Activated CD4-positive, alpha-beta T cell treated with anti-CD3 and anti-CD28 coated beads, Interleukin-2, amount 10 ng/mL, durations not matched to agents 7 days and 5 days (primary cell): ENCODE measurements at places on chromosomes 6 and 20. TPM values are rescaled to one million over a fixed set of nuclear protein-coding genes. Genes with fewer than 3 reads are reported as not detected.

DNA sequence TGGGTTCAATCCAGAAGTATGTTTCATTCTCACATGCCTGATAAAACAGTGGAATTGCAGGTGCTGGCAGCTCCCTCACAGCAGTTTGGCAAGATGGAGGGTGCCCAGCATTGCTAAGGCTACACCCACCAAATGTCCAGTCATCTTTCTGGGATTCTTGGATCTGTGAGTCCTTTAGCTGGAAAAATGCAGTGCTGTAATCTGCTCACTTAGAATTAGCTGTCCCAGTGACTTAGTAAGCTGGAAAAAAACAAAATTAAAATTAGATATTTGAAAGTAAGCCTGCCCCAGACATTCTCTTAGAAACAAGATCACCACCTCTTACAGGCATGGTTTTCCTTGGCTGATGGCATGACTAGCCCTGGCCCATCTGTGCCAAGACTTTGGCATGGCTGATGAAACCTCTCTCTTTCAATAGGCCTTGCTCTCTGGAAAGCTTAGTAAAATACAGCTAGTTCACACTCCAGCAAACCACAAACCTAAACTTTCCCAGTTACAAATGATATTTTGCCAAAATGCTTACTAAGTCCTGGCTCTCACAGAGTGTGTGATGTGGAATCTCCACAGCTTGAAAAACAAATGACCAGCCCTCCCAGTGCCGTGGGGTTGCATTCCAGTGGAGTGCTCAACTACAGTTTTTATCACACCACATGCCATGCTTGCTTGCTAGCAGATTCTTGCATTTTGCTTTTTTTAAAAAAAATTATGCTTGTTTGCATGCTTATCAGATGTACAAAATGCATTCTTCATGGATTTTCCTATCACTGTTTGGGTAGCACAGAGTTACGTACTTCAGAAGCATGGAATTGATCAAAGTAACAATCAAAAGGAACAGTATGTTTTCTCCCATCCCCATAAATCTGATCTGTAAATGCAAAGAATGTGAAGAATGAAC is 261.5 kb downstream of the EYA4 start:
- H3K27me3 ChIP-seq = peaks cover 2% of the 10 kb centered on the region
- H3K27ac ChIP-seq = no peak overlapping the region
- H3K4me3 ChIP-seq = no peak overlapping the region
- no peaks in the 10 kb centered on the region for H3K36me3 ChIP-seq
- no peaks in the 10 kb centered on the region for H3K4me1 ChIP-seq

DNA sequence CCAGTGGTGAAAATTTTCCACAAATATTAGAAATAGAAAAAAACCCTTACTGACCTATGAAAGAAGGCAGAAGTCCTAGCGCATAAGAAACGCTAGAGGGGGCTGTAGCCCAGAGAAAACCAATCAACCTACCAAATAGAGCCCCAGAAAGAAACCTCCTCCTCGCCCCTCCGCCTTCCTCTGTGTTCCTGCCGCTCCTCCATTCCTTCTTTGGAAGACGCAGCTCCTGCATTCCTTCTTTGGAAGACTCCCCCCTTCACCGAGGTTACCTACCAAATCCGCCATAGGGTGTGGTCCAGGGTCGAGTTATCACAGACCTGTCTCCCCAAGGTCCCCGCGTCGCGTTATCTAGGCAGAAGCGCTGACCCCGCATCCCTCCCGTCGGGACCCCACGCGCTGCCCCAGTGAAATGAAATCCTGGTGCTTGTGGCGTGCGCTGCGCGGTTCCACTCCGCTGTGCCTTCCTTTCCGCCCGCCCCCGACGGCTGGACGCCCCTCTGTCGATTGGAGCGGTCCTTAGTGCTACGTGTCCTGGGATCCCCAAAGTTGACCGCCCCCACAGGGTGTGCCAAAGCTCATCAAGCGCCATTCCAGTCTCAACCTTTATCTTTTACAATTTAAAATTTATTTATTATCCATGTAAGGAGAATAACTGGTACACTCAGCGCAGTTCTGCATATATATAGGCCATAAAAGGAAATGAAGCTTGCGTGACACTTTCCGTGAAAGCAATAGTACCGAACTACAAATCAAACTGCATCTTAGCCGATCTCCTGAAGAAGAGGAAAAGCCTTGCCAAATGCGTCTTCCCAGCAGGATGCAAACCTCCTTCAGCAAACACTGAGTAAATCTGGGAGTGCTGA is 13.0 kb downstream of the RPP21 start:
- peak overlapping the region; percentile 73 for H3K4me3 ChIP-seq
- peaks cover 76% of the 10 kb centered on the region for H3K27me3 ChIP-seq

DNA sequence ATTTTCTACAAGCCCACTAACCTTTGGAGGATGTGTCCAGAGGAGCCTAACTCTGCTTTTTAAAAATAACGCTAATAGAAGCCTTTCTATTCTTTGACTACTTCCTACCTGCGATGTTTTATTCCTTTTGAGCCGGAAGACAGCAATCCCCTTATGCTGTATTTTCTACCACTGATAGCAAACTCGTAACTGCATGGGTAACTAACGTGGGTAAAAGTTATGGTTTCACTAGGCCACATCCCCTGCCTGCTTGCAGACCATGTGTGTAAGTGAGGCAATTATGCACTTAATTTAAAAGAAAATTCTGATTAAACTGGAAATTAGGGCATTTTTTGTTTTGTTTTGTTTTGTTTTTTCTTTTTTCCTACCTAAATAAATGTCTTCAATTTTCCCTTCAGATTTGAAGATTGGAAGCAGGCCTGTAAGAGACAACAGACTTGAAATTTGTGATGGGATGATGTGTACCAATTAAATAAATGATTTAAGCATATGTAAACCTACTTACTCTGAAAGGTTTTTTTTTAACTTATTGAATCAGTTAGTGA is 931 bp downstream of the UFL1 start:
- H3K4me1 ChIP-seq = peaks cover 19% of the 10 kb centered on the region
- peaks cover 21% of the 10 kb centered on the region for H3K36me3 ChIP-seq
- no peaks in the 10 kb centered on the region for H3K27me3 ChIP-seq

NRSN1 gene
- not detected for total RNA-seq

OTOR gene
- not detected for total RNA-seq

- H3K27me3 ChIP-seq = peaks cover 7% of the 10 kb centered on the region
- H3K36me3 ChIP-seq = no peaks in the 10 kb centered on the region
- DNase-seq = no peak
- no peak overlapping the region for H3K27ac ChIP-seq
Measured at GRCh38 chr6:52124126-52125121, 37.0 kb upstream of the PKHD1 start.

GRCh38 chr6:36546920-36547645 is at the start of gene STK38:
TSS of gene STK38 (minus strand) at chr6:36547479. CDS start at chr6:36540202, 7,277 bp downstream.
- H3K27me3 ChIP-seq = no peaks in the 10 kb centered on the region
- peaks cover 40% of the 10 kb centered on the region for H3K4me1 ChIP-seq
- peaks cover 28% of the 10 kb centered on the region for H3K36me3 ChIP-seq
- DNase-seq = peak; percentile 91
- peak within 1 kb of the TSS; percentile 94 for H3K27ac ChIP-seq
- H3K4me3 ChIP-seq = peak within 1 kb of the TSS; percentile 97

- H3K4me3 ChIP-seq = no peak overlapping the region
- DNase-seq = no peak
- H3K27ac ChIP-seq = no peak overlapping the region
- peaks cover 2% of the 10 kb centered on the region for H3K27me3 ChIP-seq
- H3K36me3 ChIP-seq = no peaks in the 10 kb centered on the region
Measured at GRCh38 chr20:13006825-13007224, 1.9 kb upstream of the SPTLC3 start.

SLC22A2 gene
- not detected for total RNA-seq

NMBR gene
- not detected for total RNA-seq

LTV1 gene
- 25.1 TPM for total RNA-seq

ZSCAN12 gene
- 8.3 TPM for total RNA-seq

TFAP2D gene
- total RNA-seq = not detected

- H3K4me3 ChIP-seq = no peak overlapping the region
- H3K27ac ChIP-seq = no peak overlapping the region
- DNase-seq = no peak
- H3K4me1 ChIP-seq = no peaks in the 10 kb centered on the region
- H3K27me3 ChIP-seq = no peaks in the 10 kb centered on the region
- H3K36me3 ChIP-seq = no peaks in the 10 kb centered on the region
Measured at GRCh38 chr6:156440688-156441087, 336.5 kb upstream of the ARID1B start.

DNA sequence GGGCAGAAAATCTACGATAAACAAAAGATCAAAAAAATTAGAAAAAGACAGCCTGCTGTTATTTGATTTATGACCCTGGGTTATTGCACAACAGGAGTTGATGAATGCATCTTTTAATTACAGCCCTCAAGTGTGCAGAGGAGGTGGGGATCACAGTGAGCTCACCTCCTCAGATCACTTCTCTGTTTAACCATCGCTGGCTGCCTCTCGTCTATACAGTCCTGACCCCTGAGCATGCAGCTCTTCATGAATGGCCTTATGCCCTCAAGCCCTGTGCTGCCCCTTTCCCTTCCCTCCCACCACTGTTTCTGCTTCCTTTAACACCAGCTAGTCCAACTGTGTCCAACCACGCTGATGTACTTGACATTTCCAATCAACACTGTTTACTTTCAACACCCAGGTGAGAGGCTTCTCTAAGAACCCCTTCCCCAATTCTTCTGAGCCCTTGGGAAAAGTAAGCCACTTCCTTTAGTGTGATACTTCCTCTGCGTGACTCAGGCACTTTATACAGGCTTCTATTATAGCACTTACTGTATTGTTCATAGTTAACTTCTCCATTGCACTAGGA is 60.6 kb upstream of the RIPOR2 start:
- H3K27ac ChIP-seq = peak overlapping the region; percentile 54
- no peaks in the 10 kb centered on the region for H3K27me3 ChIP-seq
- H3K4me3 ChIP-seq = no peak overlapping the region
- no peak for DNase-seq
- H3K4me1 ChIP-seq = peaks cover 66% of the 10 kb centered on the region

- no peaks in the 10 kb centered on the region for H3K4me1 ChIP-seq
- H3K27me3 ChIP-seq = no peaks in the 10 kb centered on the region
- no peak for DNase-seq
Measured at GRCh38 chr6:113077794-113078193, 730.7 kb downstream of the RFPL4B start.

DNA sequence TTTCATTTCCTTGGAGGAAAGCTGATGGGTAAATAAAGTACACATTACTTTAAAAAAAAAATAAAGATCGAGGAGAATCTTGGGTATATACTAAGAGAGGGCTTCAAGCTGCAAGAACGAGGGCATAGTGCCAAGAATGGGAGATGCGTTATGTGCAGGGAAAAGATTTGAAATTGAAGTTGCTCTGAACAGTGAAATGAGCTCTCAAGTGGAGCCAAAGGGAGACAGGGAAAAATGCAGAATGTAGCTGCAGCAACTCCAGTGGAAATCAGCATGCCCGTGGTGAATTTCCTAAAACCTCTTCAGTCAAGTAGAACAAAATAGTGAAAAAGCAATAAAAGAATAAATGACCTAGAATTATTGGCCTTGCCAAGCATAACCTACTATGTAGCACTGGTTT is 11.4 kb upstream of the COL9A1 start:
- DNase-seq = no peak
- no peak overlapping the region for H3K4me3 ChIP-seq
- H3K27me3 ChIP-seq = peaks cover 22% of the 10 kb centered on the region
- H3K4me1 ChIP-seq = no peaks in the 10 kb centered on the region
- H3K36me3 ChIP-seq = no peaks in the 10 kb centered on the region

TUBB1 gene
- not detected for total RNA-seq

DNA sequence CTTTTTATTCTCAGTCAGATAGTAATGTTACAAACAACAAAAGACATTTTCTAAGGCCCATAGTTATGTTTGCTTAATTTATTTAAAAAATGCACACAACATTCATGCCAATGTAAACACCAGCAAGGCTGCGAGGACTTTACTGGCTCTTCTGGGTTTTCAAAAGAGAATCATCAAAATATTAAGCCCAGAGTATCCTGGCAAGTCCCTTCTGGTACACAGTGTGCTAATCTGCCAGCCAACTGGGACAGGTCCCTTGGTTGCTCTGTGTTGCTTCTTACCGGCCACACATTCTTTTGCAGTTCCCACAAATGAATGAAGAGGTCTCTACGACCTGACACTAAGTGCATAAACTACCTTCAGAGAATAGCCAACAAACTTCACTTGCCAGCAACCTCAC is 42.6 kb upstream of the SPDEF start:
- no peak overlapping the region for H3K27ac ChIP-seq
- peaks cover 5% of the 10 kb centered on the region for H3K4me1 ChIP-seq
- no peak overlapping the region for H3K4me3 ChIP-seq
- no peaks in the 10 kb centered on the region for H3K27me3 ChIP-seq
- H3K36me3 ChIP-seq = peaks cover 3% of the 10 kb centered on the region
- no peak for DNase-seq

GRCh38 chr6:135004399-135004798 is 50.2 kb downstream of the HBS1L start:
- H3K36me3 ChIP-seq = peaks cover 20% of the 10 kb centered on the region
- no peak overlapping the region for H3K4me3 ChIP-seq
- H3K27ac ChIP-seq = no peak overlapping the region
- no peak for DNase-seq
- no peaks in the 10 kb centered on the region for H3K27me3 ChIP-seq

GRCh38 chr20:8788831-8789230 is 280.1 kb upstream of the PLCB4 start:
- H3K4me1 ChIP-seq = no peaks in the 10 kb centered on the region
- H3K36me3 ChIP-seq = no peaks in the 10 kb centered on the region
- H3K27me3 ChIP-seq = peaks cover 1% of the 10 kb centered on the region
- no peak overlapping the region for H3K4me3 ChIP-seq
- no peak overlapping the region for H3K27ac ChIP-seq

FNDC11 gene
- 0.57 TPM for total RNA-seq

IL20RA gene
- total RNA-seq = not detected

SIGLEC1 gene
- total RNA-seq = not detected

GRCh38 chr6:11448038-11448437 is 89.5 kb upstream of the TMEM170B start:
- no peak overlapping the region for H3K27ac ChIP-seq
- no peak for DNase-seq
- H3K4me3 ChIP-seq = no peak overlapping the region
- peaks cover 2% of the 10 kb centered on the region for H3K4me1 ChIP-seq
- H3K36me3 ChIP-seq = no peaks in the 10 kb centered on the region

DNA sequence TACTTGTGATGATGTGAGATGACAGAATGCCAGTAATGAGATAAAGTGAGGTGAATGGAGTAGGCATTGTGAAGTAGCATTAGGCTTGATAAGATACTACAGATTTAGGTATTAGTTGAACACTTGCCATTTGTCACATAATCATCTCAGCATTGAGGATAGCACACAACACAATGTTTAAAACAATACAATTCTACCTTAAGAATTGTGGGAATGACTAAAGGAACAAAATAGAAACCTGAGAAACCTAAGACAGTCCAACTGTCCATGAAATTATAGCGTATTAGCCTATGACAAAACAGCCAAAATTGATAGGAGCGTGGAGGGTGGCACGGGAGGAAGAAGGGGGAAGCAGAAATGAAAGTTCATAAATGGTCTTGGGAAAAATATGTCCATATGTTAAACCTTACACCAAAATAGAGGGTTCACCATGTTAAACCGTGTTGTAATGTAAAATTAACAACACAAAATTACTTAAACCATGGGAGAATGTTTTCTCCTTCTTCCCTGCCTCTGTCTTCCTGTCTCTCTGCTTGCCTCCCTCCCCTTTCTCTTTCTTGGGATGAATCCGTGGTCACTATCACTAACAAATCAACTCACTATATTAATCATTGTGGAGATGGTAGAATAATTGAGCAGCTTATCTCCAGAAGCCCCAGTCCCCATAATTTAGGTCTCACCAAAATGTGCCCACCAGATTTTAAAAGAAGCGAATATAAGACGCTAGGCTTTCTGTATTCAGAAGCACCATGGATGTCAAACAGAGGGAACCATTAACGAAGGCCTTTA is 33.0 kb upstream of the HFE start:
- H3K27me3 ChIP-seq = no peaks in the 10 kb centered on the region
- H3K36me3 ChIP-seq = peaks cover 4% of the 10 kb centered on the region
- H3K4me1 ChIP-seq = peaks cover 40% of the 10 kb centered on the region
- peak overlapping the region; percentile 99 for H3K27ac ChIP-seq
- H3K4me3 ChIP-seq = peak overlapping the region; percentile 87

GRCh38 chr20:51531141-51531710 is 11.3 kb downstream of the NFATC2 start:
- H3K4me3 ChIP-seq = peak overlapping the region; percentile 42
- H3K4me1 ChIP-seq = peaks cover 94% of the 10 kb centered on the region
- H3K27me3 ChIP-seq = no peaks in the 10 kb centered on the region
